Adrenal gland (tissue), 19 donors: ENCODE measurements at places on chromosomes 3 and 15. TPM values are rescaled to one million over a fixed set of nuclear protein-coding genes. Genes with fewer than 3 reads are reported as not detected.

AGBL1 gene
- polyA plus RNA-seq, result 0.04 TPM

ZNF80 gene
- polyA plus RNA-seq, result not detected

TMEM108 gene
- 10.9 TPM for polyA plus RNA-seq

CHRNA5 gene
- 1.0 TPM for polyA plus RNA-seq

SLC28A1 gene
- polyA plus RNA-seq, result 0.08 TPM

CCDC80 gene
- polyA plus RNA-seq, result 12.4 TPM

ADAMTS7 gene
- polyA plus RNA-seq, result 15.4 TPM

TMEM212 gene
- polyA plus RNA-seq, result not detected

STRA6 gene
- polyA plus RNA-seq, result 11.7 TPM

PLSCR2 gene
- not detected for polyA plus RNA-seq

NAA50 gene
- 233 TPM for polyA plus RNA-seq

ITIH1 gene
- polyA plus RNA-seq, result 0.34 TPM

SLC24A5 gene
- polyA plus RNA-seq, result not detected
